WTC11 (cell line): ENCODE measurements at places on chromosomes 2 and 18.

- no peak for DNase-seq
These were observed 13.4 kb upstream of the HPCAL1 start for GRCh38 chr2:10289352-10289751.

DNA sequence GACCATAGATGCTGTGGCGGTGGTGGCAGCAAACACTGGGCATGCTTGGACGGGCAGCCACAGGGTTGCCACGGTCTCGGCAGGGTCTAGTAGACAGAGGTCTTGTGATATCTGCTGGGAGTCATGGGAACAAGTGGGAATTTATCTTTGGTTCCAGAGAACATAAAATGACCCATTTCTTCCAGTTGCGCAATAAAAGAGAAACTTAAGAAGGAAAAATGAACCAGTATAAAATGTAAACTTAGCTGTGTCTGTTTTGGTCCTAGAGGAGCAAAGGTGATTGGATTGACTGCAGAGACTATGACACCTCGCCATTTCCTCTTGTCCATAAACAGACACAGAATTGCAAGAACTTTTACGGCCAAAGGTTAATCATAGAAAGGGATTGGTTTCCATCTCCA lies 132.6 kb upstream of the RBBP8 start:
- no peak for DNase-seq

DNA sequence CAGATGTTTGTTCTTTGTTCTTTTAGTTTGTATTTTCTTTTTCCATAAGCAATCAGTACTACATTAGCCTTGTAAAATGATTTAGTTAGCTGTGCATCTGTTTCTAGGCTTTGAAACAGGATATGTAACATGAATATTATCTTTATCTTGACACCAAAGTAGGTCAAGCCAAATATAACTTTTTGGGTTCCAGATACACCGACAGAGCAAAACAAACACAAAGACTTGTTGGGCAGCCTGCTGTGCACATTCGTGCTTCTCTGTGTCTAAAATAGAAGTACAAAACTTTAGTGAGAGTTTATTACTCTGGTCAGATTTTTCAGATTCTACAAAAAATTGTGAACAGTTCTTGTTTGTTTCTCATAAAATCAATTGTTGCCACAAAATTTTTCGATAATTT lies 1059.3 kb upstream of the GYPC start:
- DNase-seq = no peak

GRCh38 chr2:52632543-52632942 lies 1135.1 kb upstream of the CHAC2 start:
- peak; percentile 35 for DNase-seq

DNA sequence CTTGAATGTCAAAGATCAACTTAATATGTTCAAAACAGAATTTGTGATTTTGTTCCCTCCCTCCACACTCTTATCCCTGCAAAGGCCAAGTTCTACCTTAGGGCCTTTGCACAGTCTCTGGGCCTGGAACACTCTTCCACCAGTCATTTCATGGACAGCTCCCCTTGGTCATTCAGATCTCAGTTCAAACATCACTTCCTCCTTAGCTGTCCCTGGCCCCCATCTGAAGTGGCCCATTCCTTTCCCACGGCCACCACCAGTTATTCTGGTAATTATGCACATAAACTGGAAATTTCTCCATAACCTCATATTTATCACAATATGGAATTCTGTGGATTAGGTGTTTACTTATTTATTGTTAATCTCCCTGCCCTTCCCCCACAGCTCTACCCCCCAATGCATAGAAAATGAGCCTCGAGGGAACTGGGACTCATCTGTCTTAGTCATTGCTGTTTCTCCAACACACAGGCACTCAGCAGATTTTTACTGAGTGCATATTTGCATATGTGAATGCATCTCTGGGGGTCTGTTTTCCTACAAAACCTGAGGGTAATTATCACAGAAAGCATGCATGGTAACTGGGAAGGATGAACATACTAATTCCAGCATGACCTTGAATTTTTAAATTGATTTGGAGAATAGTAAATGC lies 35.5 kb upstream of the SPTBN1 start:
- no peak for DNase-seq

DNA sequence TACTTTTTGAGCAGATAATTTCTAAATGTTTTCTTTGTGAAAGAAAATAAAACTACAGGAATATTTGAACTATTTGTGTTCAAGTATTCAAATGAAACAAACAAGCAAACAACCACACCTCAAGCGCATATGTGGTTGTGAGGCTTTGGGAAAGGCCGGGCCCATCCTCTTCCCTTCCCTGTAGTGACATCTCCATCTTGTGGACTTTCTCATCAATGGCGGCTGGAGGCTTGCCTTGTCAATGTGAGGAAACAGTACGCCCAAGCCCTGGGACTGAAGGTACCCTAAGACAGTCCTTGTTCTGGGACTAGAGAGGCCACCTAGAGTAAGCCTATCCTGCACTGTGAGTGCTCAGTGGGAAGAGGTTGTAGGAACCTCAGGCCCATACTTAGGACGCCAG lies 166.8 kb downstream of the TPGS2 start:
- DNase-seq = peak; percentile 53
